ENCODE measurements at places on chromosomes 7 and 10.

- DNase-seq: peak; percentile 30
Observed at GRCh38 chr10:122648599-122649428, 50.8 kb downstream of the C10orf120 start.

DNA sequence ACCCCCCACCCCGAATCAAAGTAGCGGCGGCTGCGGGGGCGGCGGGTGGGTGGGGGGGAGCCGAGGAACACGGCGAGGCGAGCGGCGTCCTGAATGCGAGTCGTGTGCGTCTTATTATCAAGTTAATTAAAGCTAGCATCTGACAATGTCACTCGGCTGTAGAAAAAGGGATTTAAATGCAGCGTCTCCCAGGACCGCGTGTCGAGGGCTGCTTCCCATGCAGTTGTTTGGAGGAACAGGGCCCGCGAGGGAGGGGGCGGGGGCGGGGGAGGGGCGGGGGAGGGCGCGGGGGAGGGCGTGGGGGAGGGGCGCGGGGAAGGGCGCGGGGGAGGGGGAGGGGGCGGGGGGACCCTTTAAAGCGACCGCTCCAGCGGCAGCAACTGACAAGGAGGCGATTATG is 2.7 kb upstream of the UNCX start:
- DNase-seq: no peak

GRCh38 chr10:100970914-100971811 is 1.9 kb downstream of the SEMA4G start:
- no peak for DNase-seq

GRCh38 chr10:75736889-75737579 is 305.6 kb downstream of the LRMDA start:
- DNase-seq: no peak

- DNase-seq: no peak
Observed at GRCh38 chr7:7920481-7920880, 48.1 kb upstream of the GLCCI1 start.

DNA sequence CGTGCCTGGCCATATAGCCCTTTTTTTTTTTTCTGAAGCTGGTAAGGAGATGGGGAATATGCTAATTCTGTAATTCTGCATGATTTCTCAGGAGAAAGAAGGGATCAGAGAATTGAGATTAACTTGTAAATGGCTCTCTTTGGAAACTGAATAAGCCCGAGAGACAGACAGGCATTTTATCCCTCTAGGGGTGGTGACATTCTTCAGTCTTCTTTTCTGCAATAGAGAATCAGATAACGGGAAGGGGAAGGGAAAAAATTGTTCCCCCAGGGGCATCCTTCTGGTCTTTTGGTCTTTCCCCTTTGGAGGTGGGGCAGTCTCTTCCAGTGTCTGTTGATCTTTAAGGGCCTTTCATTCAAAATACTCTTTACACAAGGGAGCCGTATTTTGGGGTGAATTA is 34.2 kb downstream of the HK1 start:
- no peak for DNase-seq

GRCh38 chr10:61921143-61921542 is 19.6 kb downstream of the ARID5B start:
- no peak for DNase-seq

DNA sequence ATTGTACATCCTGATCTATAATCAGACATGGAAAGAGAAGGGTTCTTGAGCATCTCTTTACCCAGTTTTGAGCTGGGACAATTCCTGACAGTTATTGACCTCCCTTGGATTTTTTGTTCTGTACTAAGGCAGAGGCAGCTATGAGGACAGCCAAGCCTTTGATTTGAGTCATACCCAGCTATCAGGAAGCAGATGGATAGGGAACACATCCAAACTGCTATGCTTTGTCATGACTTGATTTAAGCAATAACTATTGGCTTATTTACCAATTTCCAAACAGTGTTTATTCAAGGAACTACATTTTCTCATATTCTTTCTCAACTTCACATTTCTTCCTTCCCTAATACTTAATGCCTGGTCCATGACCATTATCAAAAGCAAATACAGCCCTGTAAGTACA is 396.4 kb upstream of the STEAP1 start:
- DNase-seq: no peak

DNA sequence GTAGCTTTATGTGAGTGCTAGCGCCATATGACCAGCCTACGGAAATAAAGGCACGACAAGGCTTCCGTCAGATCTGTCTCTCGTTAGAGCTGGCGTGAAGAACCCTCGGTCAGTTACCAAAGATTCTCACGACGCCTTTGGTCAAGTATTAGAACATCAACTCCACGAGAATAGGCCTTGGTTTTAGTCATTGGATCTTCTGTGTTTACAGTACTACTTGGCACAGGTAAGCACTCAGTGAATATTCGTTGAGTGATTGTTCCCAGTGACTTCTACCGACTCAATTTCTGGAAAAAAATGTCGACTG is 316 bp downstream of the RBM48 start:
- DNase-seq: no peak

DNA sequence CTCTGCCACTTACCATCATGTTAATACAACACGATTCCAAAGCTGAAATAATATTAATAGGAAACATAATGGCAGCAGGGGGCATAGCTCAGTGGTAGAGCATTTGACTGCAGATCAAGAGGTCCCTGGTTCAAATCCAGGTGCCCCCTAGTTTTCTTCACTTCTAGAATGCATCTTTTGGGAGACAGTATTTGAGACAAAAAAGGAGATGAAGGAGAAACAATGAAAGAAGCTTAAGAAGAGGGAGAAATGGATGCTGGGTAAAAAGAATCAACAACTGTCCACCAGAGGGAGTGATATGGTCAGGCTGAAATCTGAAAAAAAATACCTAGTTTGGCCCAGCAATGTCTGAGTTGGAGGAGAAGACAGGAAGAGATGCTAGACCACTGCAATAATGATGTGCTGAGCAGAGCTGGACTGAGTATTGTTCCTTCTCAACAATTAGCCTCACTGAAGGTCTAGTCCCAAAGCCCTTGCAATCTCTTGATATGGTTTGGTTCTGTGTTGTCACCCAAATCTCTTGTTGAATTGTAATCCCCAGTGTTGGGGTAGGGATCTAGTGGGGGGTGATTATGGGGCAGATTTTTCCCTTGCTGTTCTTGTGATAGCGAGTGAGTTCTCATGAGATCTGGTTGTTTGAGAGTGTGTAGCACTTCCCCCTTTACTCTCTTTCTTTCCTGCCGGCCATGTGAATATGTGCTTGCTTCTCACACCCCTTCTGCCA is 48.3 kb downstream of the ZNF783 start:
- no peak for DNase-seq

DNA sequence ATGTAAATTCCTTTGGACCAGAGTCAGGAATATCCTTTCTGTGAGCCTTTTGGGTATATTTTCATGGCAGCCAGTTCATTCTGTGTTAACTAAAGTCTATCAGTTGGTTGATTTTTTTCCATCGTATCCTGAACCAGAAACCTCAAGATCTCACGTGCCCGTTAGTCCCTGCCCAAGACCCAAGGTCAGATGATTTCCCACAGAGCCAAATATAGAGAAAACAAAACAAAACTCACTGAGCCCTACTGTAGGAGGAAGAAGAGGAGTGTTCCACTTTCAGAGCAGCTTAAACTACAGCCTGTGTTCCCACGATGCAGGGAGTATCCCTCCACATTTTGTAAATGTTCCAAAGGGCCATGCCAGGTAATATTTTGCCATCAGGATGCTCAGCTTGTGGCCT is 96.0 kb upstream of the ADO start:
- no peak for DNase-seq

GRCh38 chr10:78354101-78354500 is 320.4 kb downstream of the RPS24 start:
- DNase-seq: no peak

DNA sequence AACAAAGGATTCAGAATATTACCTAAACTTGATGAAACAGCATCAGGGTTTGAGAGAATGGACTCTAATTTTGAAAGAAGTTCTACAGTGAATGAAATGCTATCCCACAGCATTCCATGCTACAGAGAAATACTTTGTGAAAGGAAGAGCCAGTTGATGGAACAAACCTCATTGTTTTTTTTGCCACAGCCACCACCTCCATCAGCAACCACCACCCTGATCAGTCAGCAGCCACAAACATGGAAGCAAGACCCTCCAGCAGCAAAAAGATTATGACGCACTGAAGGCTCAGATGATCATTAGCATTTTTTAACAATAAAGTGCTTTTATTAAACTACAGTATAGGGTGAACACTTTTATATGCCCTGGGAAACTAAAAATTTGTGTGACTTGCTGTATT is 98.7 kb downstream of the LRRC4 start:
- no peak for DNase-seq

GRCh38 chr7:140004672-140005071 is 58.1 kb downstream of the PARP12 start:
- DNase-seq: no peak

DNA sequence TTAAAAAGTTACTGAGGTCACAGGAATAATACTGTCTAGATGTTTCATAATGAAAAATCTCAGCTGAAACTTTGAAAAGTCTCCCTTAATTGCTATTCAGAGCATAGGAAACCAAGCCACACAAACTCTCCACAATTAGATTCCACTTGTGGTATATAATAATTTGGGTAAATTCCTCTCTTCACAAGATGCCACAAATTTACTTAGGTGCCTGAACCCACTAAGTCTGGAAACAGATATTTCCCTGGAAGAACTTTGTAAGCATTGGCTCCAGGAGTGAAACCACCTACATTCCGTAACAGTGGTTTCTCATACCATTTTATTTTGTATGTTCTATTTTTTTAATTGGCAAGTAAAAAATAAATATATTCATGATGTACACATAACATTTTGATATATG is 493.4 kb downstream of the SEMA3D start:
- no peak for DNase-seq

DNA sequence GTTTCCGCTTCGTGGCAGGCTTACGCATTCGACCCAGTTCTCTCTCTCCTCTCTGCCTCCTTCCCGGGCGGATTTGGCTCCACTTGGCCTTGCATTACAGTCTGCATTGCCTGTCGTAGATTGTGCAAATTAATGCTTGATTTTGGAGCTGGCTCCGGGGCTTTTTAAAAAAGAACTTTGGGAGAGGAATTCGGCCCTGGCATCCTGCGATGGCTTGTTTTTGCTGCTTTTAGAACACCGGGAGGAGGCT is 767 bp downstream of the EIF4EBP2 start:
- no peak for DNase-seq

DNA sequence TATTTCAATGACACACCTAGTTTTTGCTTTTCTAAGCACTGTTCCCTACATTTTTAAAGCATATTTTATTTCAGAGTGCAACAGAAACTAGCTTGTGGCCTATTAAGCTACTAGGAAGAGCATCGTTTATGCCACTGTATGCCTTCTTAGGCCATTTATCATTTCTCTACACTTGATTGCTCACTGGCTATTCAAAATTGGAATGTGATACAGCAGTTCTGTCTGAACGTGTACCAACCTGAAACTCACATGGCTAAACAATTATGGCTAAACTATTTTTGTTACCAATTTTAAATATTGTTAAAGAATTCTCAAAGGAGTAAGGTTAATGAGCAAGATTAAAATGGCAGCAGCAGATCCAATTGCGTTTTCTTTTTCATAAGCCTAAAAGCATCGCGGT is 105.2 kb downstream of the GSAP start:
- no peak for DNase-seq

GRCh38 chr10:501596-501995 is 187.9 kb downstream of the DIP2C start:
- DNase-seq: no peak

DNA sequence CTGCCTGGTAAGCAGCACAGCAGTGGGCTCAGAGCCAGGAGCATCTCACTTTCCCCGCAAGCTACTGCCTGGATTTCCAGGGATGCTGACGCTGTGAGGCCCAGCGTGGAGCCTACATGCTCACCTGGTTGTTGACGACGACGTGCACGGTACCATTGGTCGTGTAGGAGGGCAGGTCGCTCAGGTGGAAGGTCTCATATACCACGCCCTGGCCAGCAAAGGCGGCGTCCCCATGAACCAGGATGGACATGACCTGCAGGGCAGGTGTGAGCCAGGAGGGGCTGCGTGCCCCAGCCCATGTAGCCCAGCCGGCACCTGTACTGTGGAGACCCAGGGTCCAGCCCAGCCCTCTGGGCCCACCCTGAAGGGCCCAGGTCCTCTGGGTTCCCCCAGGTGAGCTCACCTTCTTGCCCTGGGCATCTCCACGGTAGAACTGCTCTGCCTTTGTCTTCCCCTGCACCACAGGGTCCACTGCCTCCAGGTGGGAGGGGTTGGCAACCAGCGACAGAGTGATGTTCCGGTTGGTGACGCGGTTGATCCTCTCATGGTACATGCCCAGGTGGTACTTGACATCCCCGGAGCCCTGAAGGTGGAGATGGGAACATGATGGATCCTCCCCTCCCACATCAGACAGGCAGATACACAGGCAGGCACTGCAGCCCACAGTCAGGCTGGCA is 15.4 kb downstream of the OGDHL start:
- DNase-seq: no peak

GRCh38 chr7:78417180-78417853 is 618.7 kb downstream of the PHTF2 start:
- no peak for DNase-seq

DNA sequence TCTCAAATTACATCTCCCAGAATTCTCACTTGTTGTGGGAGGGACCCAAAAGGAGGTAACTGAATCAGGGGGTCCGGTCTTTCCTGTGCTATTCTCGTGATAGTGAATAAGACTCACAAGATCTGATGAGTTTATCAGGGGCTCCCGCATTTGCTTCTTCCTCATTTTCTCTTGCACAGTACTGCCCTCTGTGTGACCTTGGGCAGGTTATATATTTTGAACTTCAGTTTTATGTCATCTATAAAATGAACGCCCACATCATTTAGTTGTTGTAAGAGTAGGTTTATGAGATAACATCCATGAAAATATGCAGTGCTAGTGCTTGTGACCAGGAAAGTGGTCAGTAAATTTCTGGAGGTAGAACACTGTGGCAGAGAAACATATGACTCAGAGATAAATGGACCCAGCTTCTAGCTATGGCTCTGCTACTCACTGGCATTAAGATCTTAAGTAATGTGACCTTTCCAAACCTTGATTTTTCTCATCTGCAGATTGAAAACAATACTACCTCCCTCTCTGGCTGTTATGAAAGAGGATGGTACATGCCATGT is 44.3 kb downstream of the SCRN1 start:
- DNase-seq: no peak

GRCh38 chr7:21945454-21946221 is at the start of gene CDCA7L:
CDCA7L (minus strand) TSS chr7:21945899; CDS start chr7:21945804, 95 bp downstream.
- DNase-seq: peak; percentile 67

GRCh38 chr10:25933653-25934608 is at the start of gene MYO3A:
MYO3A (plus strand) TSS chr10:25934229; CDS start chr10:25952111, 17,882 bp downstream.
- no peak for DNase-seq

DNA sequence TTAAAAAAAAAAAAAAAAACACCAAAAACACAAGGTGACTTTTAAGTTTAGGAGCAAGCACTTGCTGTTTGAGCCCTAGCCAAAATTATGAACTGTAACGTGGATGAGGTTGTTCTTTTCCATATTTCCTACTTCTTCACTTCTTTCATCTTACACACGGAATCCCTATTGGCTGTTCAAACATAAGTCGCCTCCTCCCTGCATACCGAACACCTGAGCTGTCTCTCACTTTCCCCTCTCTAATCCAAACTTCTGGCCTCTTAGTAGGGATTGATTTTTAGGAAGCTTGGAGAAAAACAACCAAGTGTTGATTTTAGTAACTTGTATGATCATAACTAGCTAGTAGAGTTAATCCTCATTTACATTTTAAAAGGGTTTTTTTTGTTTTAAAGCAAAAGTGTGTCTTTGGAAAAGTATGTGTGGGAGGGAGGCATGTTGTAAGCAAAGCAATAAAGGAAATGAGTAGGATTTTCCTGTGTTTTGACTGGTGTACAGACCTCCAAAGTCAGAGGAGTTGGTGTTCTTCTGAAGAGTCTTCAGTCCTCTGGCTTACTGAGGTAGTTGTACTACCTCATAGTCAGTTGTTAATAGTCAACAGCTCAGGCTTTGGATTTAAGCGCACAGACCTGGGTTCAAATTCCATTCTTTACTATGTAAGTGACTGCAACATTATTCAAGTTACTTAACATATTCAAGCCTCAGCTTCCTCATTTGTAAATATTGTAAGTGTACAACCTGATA is 39.3 kb downstream of the RABGEF1 start:
- no peak for DNase-seq

All from stimulated activated CD4-positive, alpha-beta T cell treated with anti-CD3 and anti-CD28 coated beads, Interleukin-2, amount 100 ng/mL, for 48 hours (primary cell).